ENCODE measurements at places on chromosomes 16 and 17.

GRCh38 chr17:58641887-58642311 is 49.9 kb downstream of the TEX14 start:
- DNase-seq, result no peak

DNA sequence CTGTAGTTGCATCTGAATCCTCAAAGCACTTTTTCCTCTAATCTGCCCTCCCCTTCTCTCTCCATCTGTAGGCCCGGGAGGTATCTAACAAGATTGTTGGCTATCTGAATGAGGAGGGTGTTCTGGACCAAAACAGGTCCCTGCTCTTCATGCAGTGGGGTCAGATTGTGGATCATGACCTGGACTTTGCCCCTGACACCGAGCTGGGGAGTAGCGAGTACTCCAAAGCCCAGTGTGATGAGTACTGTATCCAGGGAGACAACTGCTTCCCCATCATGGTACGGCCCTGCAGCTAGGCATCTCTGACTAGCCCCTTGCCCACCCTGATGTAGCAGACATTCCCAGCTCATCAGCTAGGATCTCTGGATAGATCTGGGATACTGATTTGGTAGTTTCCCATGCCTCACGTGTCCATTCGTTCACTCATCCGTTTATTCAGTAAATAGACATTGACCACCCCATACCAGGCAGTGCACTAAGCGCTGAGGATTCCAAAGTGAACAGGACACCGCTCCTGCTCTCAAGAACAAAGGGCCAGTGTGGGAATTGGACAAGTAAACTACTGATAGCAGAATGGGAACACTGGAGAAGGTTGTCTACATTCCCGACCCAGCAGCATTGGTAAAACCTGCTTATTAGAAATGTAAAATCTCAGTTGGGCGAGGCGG is 12.1 kb downstream of the LPO start:
- no peak for DNase-seq

DNA sequence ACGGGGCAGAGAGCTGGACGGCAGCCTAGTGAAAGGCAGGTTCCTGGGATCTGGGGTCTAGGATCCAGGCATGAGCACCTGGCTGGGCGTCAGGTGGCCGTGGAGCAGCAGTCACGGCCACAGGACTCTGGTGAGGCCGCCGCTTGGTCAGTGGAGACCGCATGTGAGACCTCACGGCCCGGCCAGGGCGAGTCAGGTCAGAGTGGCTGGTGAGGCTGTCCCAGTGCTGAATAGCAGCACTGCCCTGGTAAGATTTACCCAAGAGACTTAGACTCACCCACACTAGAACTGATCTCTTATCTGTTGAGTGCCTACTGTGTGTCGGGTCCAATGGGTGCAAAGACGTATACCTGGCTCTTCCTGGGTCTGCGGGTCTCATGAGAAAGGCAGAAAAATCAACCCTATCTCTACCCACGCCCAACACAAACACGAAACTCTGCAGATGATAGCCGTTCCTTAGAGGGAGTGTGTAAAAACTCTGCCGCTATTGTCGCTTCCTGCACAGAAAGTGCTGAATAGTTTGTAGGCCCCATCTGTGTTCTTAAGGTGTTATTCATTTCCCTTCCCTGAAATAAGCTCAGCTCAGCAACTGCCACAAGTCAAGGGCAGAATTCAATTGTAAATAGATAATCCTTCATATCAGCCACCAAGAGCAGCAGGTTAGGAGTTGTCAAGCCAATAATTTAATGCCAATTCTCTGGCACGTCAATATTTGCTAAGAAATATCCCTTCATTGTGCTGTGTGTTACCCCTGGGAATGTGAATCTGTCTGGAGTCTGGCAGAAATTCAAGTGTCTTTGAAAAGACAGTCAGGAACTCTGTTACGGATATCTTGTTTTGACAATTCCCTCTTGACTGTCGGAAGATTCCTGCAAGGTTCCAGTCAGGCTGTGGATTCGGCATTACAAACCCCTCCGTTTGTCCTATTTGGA is 240.0 kb downstream of the NTN1 start:
- no peak for DNase-seq

- peak; percentile 75 for DNase-seq
These were observed 924 bp downstream of the SMARCD2 start for GRCh38 chr17:63841350-63842172.
